ENCODE measurements at places on chromosomes 12 and 14. TPM values are rescaled to one million over a fixed set of nuclear protein-coding genes. Genes with fewer than 3 reads are reported as not detected.

GPD1 gene
- 81.4 TPM for polyA plus RNA-seq

GLIPR1L1 gene
- polyA plus RNA-seq, result 0.60 TPM

CRADD gene
- 13.1 TPM for polyA plus RNA-seq

GSC gene
- not detected for polyA plus RNA-seq

CLEC1B gene
- 2.9 TPM for polyA plus RNA-seq

GPRC5A gene
- 8.3 TPM for polyA plus RNA-seq

BAZ2A gene
- polyA plus RNA-seq, result 74.2 TPM

SLC24A4 gene
- polyA plus RNA-seq, result 0.33 TPM

KLC1 gene
- polyA plus RNA-seq, result 85.6 TPM

Data from right renal cortex interstitium (tissue), 3 donors.